ENCODE measurements at places on chromosomes 6 and 20.

DNA sequence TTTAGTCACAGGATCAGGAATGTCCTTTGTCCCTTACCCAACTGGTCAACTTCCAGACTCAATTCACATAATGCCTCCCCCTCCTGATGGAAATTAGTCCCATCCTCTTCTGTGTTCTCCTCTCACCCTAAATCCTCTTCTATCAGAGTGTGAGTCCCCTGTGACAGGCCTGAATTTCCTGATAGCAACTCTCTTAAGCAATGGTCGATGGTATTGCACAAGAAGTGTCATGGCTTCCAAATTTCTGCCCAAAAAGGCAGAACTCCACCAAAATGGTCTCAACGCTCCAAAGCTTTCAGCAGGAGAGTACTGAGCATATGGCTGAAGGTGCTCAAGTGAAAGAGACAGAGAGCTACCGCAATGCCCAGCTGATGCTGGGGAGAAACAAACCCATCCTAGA lies 2.4 kb downstream of the PREP start:
- DNase-seq = no peak

DNA sequence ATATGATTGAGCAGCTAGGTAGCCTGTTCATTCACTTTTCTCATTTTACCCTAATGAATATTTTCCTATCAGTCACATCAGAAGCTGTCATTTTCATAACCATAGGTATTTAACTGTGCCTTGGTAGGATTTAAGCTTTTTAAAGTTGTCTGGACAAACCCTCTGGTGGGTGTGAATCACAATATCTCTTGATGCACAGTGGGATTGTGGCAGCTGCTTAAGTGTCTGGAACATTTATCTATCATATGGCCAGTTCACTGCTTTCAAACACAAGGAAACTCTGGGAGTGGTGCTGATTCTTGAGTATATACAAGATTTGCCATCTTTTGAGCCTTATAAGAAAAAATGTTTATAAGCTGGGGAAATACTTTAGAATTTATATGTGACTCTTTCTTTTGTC lies 87.0 kb upstream of the SUPT3H start:
- no peak for DNase-seq

DNA sequence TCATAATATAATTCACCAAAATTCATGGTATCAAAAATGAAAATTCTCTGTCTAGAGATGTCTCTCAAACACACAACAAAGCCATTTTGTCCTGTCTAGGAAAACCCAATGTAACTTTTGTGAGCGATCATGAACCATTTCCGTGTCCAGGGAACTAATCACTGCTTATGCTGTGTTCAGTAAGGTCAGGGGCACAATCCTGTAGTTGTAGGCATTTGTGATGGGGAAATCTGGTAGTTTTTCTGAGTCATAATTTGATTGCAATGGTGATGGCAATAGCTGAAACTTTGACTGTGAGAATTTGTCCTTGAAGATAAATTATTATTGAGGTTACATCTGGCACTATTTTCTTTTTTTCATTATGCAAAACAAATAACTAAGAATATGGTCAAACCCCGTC lies 21.0 kb upstream of the GCLC start:
- DNase-seq = no peak

DNA sequence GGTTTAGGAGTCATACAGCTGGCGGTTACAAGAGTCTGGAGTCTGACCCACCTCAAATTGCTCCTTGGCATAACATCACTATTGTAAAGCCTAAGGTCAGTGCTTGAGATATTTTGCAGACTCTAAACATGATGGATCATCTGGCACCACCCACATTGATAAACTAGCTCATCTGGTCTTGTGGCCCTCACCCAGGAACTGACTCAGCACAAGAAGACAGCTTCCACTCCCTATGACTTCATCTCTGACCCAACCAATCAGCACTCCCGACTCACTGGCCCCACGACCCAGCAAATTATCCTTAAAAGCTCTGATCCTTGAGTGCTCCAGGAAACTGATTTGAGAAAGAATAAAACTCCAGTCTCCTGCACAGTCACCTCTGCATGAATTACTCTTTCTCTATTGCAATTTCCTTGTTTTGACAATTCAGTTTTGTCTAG lies 115.9 kb downstream of the CD24 start:
- no peak for DNase-seq

DNA sequence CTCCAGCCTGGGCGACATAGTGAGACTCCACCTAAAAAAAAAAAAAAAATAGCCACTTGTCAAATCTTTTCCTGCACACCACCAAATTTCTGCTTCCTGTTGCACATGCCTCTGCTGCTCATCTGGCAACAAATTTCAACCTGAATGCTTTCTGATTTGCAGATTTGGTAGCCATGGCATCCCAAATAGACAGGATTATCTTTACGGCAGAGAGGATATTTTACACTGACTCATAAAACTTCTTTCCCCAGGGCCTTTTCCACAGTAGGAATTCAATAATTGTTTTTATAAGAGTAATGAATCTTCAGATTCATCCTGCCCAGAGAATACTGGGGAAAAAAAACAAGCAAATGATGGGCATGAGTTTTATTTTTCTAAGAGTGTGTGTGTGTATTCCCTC lies 264.6 kb downstream of the FRK start:
- no peak for DNase-seq

- DNase-seq = no peak
These were observed 555 bp downstream of the BPIFA1 start for GRCh38 chr20:33236351-33236750.

DNA sequence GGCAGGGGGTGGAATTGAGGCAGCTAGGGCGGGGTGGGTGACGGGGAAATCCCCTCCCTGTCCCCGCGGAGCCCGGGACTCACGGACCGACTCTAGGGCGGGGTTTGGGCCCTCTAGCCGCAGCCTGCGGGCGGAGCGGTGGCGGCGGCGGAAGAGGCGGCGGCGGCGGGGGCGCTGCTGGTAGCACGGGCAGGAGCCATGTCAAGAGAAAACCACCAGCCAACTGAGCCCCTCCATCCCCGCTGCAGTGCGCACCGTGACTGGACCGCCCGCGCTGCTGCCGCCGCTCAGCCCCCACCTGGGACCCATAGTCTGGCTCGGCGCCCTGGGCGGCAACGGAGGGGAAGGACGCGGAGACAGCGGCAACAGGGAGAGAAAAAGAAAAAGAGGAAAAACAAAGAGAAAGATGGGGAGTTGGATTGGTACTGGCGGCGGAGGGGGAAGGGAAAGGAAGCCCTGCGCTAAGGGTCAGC lies 1.2 kb upstream of the C6orf62 start:
- DNase-seq = peak; percentile 24

- no peak for DNase-seq
These were observed 2.9 kb downstream of the TGM3 start for GRCh38 chr20:2298701-2299100.

DNA sequence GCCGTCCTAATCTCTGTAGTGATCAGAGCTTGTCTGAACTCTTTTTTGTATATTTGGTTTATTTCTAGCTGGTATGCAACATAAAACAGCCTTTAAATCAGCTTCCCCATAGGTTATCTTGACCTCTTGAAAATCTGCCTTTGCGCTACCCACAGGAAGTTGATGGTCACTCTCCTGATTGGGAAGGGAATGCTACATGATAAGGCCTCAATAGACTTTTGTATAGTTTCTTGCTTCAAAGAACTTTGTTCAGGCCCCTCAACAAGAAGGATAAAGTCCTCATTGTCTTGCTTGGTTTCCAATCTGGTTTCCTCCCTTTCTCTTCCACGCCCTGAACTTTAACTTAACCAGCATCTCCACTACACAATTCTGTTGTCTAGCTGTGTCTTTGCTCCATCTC lies 95.4 kb upstream of the TENT5A start:
- DNase-seq = no peak

GRCh38 chr6:10451828-10452509 lies 37.1 kb upstream of the TFAP2A start:
- no peak for DNase-seq

DNA sequence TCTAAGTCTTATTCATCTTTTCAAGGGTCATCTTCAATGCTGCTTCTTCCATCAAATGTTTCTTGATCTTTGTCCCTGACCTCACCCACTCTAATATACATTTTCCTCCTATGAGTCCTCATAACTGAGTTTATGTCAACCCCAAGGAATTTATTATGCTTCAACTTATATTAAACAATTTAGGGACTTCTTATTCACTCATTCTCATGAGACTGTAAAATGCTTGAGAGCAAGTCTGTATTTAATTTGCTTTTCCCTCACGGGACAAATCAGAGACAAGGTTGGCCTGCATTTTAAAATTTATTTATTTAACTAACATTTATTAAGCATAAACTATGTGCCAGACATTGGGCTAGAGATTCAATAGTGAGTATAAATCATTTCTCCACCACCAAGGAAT lies 312.0 kb upstream of the NT5E start:
- DNase-seq = no peak

GRCh38 chr6:156065849-156066248 lies 610.2 kb upstream of the NOX3 start:
- DNase-seq = no peak

DNA sequence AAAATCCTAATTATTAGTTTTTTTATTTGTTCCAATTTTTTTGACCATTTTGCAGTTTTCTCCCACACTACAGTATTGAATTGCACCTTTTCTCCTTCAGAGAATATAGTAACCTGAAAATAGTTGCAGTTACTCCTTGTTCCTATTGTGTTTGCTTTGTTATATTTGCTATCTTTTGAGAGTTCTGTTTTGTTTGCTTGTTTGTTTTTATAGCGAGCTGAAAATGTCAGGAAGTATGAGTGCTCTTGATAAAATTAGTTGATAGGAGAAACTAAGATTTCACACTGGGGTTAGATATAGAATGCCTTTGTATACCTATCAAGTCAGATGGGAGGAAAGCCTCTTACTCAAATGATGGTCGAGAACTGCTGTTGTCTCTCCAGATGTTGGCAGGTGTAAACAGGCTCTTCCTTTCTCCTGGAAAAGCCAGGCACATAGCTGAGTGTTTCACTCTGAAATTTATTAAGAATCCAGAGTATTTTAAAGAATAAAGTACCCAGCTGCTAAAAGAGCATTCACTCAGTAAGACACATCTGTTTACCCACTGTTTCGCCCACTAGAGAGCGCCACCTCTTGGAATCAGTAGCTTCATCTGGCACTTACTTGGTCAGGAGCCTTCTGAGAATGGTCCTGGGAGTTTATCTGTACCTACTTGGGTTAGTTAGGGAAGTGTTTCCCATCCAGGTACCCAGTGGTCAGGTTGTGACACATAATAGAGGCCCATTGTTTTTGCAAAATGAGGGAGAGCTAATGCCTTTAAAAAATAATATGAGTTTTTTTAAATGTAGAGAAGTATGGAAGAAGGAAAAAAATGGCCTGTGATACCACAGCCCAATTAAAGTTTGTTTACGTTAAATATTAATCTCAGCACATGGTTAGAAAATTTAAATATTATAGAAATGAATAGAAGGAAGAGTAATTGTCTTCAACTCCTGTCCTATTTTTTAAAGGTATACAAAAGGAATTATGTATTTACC lies 11.2 kb downstream of the NT5DC1 start:
- peak; percentile 5 for DNase-seq

- DNase-seq = no peak
These were observed 12.7 kb upstream of the PSMF1 start for GRCh38 chr20:1105599-1106194.
